ENCODE measurements at places on chromosomes 1 and 21.

DNA sequence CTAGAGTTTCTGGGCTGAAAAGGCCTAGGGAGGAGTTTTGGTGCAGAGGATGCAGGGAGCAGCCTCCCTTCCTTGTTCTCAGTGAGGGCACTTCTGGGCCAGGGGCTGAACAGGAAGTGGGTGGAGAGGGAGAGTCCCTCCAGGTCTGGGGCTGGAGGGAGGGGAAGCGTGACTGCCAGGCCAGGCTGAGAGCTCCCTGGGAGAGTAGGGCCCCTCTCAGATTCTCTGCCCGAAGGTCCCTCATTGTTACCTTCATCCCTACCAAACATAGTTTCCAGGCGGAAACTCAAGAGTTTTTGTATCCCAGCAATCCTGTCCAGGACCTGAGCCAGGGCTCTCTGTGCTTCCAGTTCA is 36.8 kb downstream of the CITED4 start:
- DNase-seq: no peak

- DNase-seq: no peak
Observed at GRCh38 chr1:216528816-216529215, 105.6 kb upstream of the USH2A start.

DNA sequence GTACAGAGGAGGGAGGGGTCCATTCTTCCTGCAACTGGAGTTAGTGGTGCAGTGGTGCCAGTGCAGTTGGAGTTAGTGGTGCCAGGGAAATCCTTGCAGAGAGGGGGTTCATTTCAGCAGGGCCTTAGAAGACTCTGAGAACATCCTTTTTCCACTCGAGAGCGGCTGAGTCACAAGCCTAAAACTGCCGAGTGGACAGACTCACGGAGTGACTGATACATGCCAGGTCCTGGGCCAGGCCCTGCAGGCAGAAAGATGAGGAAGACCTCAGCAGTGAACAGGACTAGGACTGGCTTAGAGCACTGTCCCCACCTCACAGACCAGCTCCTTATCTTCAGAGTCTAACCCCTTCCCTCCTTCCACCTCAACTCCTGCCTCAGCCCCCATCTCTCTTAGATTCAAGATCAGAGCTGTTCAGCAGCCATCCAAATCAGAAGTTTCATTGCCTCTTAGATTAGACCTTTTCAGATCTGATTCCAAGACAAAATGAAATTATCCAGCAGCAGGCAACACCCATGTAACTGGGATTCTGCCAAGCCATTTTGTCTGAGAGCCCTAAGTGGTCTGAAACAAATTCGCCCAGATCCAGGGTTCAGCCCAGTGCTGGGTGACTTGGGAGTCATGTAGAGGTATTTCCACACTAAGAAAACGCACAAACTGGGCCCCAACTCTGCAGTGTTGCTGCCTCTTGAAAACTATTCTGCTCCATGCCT is 12.7 kb upstream of the IKBKE start:
- DNase-seq: no peak

GRCh38 chr1:60906039-60906438 is 176.3 kb upstream of the NFIA start:
- no peak for DNase-seq

- no peak for DNase-seq
Observed at GRCh38 chr1:170592591-170593111, 60.7 kb downstream of the GORAB start.

DNA sequence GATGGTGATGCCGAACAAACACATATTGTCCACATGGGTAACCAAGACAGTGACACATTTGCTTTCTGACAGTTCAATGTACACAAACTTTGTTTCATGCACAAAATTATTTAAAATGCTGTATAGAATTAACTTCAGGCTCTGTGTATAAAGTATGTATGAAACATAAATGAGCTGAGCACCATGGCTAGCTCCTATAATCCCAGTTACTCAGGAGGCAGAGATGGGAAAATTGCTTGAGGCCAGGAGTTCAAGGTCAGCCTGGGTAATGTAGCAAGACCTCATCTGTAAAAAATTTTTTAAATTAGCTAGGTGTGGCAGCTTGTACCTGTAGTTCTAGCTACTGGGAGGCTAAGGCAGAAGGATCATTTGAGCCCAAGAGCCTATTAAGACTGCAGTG is 19.2 kb upstream of the RC3H1 start:
- DNase-seq: no peak

Data from activated CD4-positive, alpha-beta T cell treated with anti-CD3 and anti-CD28 coated beads, Interleukin-2, amount 50 U/mL, for 24 hours (primary cell).